Motor neuron (in vitro differentiated cells): ENCODE measurements at places on chromosomes 3 and 15.

DNA sequence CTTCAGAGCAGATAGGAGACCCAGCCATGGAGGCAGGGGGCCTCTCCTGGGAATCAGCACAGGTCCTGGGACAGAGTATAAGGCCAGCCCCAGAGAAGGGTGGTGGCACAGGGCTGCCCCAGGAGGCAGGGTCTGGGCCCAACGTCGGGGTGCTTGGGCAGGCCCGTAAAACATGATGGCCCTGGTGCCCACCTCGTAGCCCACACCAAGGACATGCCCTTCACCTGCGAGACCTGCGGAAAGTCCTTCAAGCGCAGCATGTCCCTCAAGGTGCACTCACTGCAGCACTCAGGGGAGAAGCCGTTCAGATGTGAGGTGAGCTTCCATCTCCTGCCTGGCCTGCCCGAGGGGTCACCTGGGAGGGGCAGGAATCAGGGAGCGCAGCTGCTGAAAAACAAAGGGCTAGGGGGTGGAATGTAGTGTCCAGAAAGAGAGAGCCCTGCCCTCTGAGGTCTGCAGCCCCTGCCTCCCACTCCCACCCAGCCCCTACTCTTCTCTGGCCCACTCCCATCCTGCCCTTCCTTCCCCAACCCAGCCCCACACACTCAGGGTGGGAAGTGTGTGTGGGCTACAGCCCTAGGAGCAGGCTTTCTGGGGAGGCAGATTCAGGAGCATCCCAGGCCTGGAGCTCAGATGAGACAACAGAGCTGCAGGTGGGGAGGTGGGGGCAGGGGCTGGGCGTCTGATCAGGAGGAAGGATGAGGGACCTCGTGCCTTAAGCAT lies 9.5 kb downstream of the ZBTB47 start:
- ATAC-seq = no peak

GRCh38 chr3:129026728-129027543 lies 25.8 kb downstream of the EFCC1 start:
- peak; percentile 99 for ATAC-seq

DNA sequence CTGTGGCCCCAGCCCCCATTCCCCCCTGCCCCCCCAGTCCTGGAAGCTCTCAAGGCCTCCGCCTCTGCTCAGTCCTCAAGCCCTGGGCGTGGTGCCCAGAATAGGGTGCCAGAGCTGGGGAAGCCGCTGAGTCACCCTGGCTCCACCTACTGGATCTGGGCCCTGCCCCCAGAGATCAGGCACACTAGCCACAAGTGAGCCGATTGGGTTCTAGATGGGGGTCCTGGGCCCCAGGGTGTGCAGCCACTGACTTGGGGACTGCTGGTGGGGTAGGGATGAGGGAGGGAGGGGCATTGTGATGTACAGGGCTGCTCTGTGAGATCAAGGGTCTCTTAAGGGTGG lies 5.7 kb downstream of the EIF4G1 start:
- ATAC-seq = peak; percentile 69

DNA sequence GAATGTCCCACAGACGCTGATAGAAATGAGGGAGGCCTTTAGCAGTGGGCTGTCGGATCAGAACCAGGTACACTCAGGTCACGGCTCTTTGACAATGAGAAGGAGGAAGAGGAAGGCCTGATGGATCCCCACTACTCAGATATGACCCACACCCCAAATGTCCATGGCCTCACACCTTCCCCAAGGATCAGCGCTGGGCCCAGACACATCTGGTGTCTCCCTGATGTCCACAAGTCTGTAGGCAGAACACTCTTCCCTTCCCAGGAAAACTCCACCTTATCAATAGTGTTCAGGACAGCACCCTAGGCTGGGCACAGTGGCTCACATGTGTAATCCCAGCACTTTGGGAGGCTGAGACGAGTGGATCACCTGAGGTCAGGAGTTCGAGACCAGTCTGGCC lies 33.3 kb upstream of the SFMBT1 start:
- no peak for ATAC-seq

GRCh38 chr3:123582315-123582714 lies 2.5 kb downstream of the HACD2 start:
- no peak for ATAC-seq

DNA sequence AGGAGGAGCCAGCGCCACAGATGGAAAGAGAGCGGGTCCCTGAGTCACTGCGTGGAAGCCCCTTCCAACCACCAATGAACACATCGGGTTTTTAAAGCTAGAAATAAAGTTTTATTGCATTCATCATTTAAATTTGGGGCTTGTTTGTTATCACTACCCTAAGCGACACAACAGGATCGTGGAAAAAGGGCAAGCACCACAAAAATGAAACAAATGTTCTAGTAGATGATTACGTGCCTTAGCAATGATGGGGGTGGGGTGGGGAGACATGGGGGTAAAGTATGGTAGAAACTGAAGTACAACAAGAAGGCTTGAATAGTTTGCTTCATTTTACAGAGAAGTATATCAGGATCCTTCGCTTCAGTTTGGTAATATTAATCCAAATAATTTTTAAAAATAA lies 221.6 kb upstream of the ATP10A start:
- ATAC-seq = no peak

DNA sequence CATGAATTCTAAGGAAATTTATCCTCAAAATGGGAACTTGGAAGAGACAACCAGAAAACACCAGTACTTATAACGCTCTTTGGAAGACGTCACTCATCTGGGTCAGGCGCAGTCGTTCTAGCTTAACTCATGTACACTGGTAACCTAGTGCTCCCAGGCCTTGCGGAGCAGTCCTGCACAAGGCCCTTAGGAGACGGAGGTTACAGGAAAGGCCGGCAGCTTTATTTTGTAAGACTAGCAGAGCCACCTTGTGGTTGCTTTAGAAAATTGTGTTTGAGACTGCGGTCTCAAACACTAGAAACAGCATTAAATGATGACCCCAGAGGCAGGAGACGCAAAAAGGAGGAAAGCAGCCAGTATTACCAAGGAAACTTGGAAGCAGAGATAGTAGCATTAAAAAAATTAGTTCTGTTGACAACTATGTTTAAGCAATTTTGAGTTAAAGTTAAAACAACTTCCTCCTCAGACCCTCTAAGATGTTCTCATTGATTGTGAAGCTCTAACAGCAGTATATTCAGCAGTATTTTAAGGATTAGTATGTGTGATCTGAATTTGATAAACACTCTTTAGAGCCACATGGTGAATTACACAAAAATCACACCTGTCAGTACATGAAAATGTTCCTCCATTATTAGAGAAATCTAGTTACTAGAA lies 141.9 kb upstream of the C2CD4B start:
- peak; percentile 82 for ATAC-seq

GRCh38 chr3:45765958-45766357 lies 30.4 kb downstream of the SLC6A20 start:
- ATAC-seq = no peak

DNA sequence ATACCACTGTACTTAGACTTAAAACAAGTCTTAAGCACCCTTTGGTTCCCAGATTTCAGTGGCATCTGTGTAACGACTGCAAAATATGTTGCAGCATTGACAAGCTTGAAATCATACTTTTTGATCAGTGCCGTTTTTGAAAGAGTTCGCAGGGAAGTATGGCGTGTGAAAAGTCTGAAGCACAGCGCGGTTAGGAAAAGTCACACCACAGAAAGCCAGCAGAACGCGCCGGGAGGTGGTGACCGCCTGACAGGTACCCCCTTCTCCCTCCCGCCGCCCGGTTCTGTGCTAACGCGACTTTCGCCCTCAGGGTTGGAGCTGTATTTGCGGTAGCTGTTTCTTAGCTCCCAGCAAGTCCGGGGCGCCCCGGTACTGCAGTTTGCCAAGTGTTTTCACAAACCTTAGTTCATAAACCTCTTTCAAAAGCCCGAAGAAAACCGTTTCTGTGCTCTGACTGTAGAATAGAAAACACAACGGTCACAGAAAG lies 481 bp upstream of the CRYBG3 start:
- ATAC-seq = peak; percentile 30

- ATAC-seq = no peak
Measured at GRCh38 chr3:161073181-161073580, 32.0 kb downstream of the B3GALNT1 start.

- no peak for ATAC-seq
Measured at GRCh38 chr3:167274141-167274874, 105.8 kb downstream of the ZBBX start.

DNA sequence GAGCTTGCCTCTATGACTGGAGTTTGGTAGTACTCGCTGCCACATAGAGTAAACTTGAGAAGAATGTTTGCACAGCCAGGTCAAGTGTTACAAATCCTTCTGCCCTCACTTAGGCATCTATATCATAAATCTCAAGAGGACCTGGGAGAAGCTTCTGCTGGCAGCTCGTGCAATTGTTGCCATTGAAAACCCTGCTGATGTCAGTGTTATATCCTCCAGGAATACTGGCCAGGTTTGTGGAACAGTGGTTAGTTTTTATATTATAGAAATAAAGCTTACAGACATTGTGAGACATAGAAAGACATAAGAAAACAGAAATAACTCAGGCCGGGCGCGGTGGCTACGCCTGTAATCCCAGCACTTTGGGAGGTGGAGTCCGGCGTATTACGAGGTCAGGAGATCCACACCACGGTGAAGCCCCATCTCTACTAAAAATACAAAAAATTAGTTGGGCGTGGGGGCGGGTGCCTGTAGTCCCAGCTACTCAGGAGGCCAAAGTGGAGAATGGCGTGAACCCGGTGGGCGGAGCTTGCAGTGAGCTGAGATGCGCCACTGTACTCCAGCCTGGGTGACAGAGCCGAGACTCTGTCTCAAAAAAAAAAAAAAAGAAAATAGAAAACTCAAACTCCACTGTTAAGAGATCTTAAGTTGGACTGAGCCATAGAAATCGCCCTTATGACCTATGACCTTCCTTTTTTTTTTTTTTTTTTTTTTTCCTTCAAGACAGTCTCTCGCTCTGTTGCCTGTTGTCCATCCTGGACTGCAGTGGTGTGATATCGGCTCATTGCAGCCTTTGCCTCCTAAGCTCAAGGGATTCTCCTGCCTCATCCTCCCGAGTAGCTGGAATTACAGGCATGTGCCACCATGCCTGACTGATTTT lies 2.2 kb downstream of the RPSA start:
- ATAC-seq = no peak

DNA sequence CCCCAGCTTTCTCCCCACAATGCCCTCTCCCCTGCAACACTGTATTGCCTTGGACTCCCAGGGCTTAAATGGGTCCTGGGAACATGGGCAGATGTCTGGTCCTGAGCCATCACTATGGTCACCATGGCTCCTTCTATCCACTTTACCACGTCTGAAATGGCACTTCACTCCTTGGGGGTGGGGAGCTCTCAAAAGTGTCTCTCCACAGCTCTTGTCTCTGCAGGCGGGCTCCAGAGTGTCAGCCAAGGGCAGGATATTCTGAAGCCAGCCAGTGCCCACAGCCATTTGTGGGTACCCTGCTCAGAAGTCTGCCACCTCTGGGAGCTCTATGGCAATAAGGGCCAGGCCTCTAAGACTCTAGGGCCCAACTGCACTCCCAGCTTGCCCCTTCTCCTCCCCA lies 163.9 kb downstream of the PPM1L start:
- ATAC-seq = no peak

DNA sequence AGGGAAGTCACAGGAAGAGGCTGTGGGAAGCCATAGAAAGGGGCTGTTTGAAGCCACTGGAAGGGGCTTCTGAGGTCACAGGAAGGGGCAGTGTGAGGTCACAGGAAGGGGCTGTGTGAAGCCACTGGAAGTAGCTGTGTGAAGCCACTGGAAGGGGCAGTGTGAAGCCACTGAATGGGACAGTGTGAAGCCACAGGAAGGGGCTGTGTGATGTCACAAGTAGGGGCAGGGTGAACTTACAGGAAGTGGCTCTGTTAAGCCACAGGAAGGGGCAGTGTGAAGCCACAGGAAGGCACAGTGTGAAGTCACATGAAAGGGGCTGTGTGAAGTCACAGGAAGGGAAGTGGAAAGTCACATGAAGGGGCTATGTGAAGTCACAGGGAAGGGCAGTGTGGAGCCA lies 33.1 kb downstream of the GASK1A start:
- peak; percentile 57 for ATAC-seq

DNA sequence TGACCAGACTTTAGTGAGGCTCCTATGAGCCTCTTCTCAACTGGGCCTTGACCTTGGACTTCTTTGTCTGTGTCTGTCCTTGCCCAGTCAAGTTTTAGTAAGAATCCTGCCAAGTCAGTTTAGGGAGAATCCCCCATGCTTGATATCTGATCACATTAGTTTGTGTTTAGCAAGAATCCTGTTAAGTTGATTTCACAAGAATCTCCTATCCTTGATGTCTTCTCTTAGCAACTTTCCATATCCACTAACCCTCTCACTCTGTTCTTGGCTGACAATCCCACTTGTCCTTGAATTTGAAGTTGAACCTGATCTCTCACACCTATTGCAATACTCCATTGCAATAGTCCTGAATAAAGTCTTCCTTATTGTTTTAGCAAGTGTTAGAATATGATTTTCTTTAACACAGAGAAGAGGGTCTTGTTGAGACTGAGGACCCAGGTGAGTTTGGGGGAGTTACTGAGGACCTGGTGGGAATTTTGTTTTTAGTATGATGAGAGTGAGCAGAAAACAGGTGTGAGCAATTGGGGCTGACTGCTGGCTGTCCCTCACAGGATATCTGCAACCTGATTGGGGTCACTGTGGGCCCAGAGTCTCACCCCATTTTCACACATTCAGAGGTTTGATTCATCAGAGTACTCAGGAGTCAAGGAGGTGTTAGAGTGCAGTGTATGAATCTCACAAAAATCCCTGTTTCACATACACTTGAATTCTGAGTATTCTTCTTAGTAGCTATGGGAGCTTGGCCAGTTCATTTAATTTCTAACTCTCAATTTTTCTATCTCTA lies 39.9 kb upstream of the TNFAIP8L3 start:
- no peak for ATAC-seq

DNA sequence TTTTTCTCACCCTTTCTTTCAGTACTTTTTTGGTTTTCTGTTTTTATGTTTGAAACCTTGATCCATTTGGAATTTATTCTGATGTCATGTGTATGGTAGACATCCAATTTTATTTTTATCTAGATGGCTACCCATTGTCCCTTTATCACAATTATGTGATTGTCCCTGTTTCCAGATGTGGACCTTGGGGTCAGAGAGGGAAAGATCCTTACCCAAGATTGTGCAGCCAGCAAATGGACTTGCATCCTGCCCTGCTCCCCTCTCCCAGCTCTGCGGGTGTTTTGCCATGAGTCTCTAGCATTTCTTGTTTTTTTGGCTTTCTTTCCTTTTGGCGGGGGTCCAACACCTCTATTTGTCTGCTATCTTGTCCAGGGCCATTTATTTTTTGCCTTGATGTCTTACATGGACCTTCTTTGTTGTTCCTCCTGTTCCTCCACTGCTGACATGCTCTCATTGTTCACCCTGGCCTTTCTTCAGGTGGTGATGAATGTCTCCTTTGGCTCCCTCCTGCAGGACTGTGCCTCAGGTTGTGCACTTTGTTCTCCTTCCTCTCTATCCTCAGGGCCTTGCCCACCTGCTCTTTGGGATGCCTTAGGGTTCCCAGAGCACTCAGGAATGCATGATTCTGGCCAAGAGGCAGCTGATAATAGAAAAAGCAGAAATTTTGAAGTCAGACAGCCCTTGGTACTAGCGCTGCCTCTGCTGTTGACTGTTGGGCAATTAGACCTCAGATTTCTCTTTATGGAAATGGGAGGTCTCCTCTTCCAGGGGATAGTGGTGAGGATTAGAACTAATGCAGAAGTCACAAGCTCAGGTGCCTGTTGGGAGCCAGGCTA lies 84.3 kb downstream of the EEFSEC start:
- ATAC-seq = no peak

- peak; percentile 32 for ATAC-seq
Measured at GRCh38 chr3:13235079-13235478, 161.8 kb upstream of the IQSEC1 start.
